Activated CD4-positive, alpha-beta T cell treated with anti-CD3 and anti-CD28 coated beads, Interleukin-2, amount 10 ng/mL, durations not matched to agents 7 days and 5 days (primary cell): ENCODE measurements at places on chromosomes 12 and 14. TPM values are rescaled to one million over a fixed set of nuclear protein-coding genes. Genes with fewer than 3 reads are reported as not detected.
A peak's percentile ranks its signal among the peaks of the same experiment; 100 is the strongest.

GRCh38 chr12:27762757-27763156 lies 17.3 kb upstream of the KLHL42 start:
- DNase-seq, result peak; percentile 22

SLC6A12 gene
- total RNA-seq, result not detected

GRCh38 chr12:32377344-32378055 lies 21.9 kb upstream of the FGD4 start:
- DNase-seq, result no peak

GRCh38 chr14:36579573-36580140 lies 2.8 kb downstream of the NKX2-8 start:
- DNase-seq, result no peak

- no peak for DNase-seq
Measured at GRCh38 chr12:64457032-64457431, 5.1 kb downstream of the TBK1 start.

GRCh38 chr12:93166541-93167307 lies 211.0 kb upstream of the NUDT4 start:
- no peak for DNase-seq

PMEL gene
- total RNA-seq, result 0.37 TPM

BDKRB1 gene
- total RNA-seq, result not detected

- no peak for DNase-seq
Measured at GRCh38 chr12:69714542-69714941, 15.4 kb upstream of the BEST3 start.

C12orf57 gene
- total RNA-seq, result 181 TPM

LRP1 gene
- total RNA-seq, result 0.94 TPM

DNA sequence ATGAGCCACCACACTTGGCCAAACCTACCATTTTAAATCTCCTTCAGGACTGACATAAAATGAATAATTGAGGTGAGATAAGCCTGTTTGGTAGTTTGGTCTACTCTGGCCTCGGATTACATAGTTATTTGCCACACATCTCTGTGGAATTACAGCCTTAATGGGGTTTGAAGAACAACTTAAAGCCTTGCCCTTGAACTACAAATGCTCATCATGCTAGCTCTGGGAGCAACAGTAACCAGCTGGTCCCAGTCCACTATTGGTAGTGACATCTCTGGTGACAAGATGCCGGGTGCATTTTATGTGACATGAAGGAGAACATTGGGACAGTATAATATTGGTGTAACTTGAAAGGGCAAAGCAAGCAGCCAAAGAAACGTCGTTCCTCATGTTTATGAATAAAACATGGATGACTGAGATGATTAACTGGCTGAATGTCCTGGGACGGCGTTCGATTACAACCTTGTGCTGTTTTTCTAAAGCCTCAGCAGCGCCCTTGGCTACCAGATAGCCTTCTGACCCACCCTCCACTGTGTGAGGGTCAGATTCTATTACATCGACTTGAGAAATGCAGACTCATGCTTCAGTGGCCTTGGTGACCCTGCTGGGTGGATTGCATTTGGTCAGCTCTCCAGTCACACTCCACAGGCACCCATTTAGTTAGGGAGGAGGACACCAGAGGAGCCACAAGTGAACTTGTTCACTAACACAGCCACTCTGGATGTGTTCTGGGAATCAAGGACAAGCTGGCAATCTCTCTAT lies 41.5 kb downstream of the BEST3 start:
- DNase-seq, result no peak

PIANP gene
- not detected for total RNA-seq

OVCH1 gene
- total RNA-seq, result not detected
